ENCODE measurements at places on chromosomes 13 and 19.

DNA sequence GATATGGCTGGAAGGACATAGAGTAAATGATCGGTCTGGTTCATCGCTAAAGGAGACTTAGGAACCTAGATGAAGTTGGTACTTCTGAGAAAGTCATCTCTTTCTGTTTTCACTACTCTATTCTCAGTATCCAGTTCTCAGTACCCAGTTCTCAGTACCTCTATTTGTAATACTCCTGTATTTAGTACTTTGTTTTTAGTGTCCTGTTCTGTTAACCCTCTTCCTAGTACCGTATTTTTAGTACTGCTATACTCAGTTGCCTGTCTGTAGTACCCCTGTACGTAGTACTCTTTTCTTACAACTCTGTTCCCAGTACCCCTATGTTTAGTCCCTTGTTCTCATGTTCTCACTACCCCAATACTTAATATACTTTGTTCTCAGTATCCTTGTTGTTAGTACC lies 1.2 kb downstream of the RFXAP start:
- no peak for DNase-seq

GRCh38 chr19:47756953-47757608 lies 11.7 kb downstream of the NOP53 start:
- no peak for DNase-seq

DNA sequence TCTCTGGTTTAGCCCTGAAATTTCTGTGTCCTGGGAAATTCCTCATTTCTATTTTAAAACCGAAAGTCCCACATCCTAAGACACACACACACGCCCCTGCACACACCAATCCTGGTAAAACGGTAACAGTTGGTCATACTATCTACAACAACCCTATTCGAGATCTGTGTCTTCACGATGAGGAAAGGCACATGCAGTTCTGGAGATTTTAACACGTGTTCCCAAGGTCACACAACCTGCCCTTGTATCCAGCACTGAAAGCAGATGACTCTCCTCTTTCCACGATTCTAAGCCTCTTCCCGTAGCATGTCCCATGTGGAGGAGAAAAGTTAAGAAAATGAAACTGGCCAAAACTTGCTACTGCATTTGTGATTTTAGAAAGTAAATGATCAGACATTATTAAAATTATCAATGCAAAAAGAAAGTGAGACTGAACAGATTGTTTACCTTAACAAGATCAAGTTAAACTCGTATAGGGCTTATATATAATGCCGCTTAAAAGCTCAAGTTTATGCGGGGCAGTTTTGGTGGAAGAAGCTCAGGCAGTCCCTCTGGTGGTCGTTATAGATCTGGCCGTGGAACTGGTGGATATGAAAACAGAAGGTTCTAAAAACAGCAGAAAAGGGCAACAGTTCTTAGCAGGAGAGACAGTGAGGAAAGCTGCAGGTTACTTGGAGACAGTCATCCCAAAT lies 32.7 kb downstream of the VSTM1 start:
- DNase-seq = no peak

DNA sequence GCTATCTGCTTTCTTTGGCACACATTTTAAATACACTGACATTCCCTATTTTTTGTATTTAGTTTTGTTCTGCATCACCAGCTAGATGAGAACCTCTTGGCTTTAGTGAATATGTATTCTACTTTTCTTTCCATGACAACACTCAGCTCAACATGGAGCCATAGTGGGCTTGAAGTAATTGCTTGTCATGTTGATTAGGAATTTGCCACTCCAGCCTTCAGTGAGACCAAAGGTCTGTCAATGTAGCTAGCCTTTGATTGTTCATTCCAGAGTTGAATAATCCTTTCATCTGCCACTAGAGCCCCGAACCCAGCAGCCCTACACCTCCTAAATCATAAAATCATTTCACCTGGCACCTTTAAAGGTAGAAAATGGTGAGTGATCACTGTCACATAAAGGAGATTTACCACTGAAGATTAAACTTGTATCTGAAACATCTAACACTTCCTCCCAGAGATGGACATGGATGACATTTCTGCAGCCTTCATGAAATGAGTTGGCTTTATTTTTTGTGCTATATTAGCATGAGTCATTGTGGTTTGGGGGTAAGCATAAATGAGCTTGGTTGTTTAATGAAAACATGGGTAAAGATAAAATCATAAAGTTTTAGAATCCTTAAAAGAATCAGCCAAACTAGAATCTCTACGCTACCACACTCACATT lies 29.2 kb upstream of the GARRE1 start:
- DNase-seq = no peak

GRCh38 chr19:4997297-4997696 lies 28.4 kb downstream of the KDM4B start:
- no peak for DNase-seq
